Activated CD8-positive, alpha-beta memory T cell treated with anti-CD3 and anti-CD28 coated beads for 48 hours (primary cell): ENCODE measurements at places on chromosomes 6 and 20.
A peak's percentile ranks its signal among the peaks of the same experiment; 100 is the strongest.

GRCh38 chr6:20533746-20534294 is 437 bp upstream of the CDKAL1 start:
- DNase-seq = no peak

DNA sequence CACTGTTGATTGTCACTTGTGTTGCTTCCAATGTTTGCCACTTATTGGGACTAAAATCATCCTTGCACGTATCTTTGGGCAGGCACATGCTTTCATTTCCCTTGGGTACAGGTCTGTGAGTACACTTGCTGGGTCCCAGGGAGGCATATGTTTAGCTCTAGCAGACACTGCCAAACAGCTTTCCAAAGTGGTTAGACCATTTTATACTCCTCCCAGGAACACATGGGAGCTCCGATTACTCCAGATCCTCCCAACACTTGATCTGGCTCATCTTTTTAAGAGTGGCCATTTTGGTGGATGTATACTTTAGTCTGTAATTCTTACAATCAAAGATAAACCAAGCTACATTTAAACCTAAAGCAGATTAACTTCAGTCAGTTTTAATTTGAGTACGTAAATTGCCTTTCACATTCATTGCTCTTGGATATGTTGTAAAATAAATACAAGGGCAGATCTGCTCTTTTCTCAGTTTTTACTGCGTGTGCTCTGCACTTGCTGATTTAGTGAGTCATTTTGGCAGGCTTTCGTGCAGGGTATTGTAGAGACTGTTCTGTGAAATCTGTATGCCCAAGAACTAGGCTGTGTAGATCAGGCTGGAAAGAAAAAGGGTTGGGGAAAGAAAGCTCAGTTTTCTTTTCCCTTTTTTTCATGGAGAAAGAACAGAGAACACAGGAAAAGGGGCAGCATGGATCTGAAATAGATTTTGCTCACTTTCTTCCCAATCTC is 19.5 kb downstream of the SLC22A1 start:
- no peak for DNase-seq

GRCh38 chr20:59231124-59231804 is 67.6 kb downstream of the ZNF831 start:
- DNase-seq = no peak

DNA sequence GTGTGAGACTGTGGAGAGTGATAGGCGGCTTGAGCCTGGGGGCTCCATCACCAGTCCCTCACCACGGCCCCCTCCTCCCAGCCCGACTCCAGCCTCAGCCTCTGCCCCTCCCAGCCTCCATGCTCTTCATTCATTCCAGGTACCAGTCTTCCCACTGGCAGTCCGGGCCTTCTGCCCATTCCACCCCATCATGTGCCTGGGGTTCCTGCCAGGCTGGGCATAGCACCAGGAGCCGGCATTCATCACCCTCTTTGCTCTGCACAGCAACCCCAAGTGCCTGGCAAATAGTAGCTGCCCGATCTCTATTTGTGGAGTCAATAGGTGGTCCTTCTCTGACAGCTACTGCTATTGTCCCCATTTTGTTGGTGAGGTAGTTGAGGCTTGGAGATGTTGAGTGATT is 39.6 kb upstream of the GTSF1L start:
- DNase-seq = no peak

- DNase-seq = peak; percentile 65
These were observed at the start of gene ZSCAN26 for GRCh38 chr6:28266962-28267694. Gene ZSCAN26 (plus strand): TSS chr6:28267143. CDS start chr6:28271920, 4,777 bp downstream.

GRCh38 chr6:124479991-124480430 is 482.2 kb upstream of the RNF217 start:
- DNase-seq = no peak

- DNase-seq = no peak
These were observed 296.5 kb downstream of the SLC35F1 start for GRCh38 chr6:118203545-118203944.

GRCh38 chr6:83867527-83868161 is 8.2 kb downstream of the CYB5R4 start:
- DNase-seq = no peak

DNA sequence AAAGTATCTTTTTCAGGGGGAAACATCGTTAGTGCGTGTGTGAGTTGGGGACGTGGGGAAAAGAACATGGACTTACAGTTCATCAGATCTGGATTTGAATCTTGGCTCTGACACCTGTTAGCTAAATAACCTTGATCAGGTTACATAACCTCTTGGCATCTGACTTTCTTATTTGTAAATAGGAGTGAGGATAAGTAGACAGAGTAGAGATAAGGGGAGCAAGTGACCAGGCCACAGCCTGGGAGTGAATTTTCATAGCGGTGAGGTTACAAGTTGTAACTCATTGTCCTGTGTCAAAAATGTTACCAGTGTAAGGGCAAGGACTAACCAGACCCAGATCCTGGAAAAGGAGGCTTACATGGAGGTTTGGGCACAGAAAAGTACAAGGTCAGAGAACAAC is 733.5 kb upstream of the MMS22L start:
- DNase-seq = no peak

DNA sequence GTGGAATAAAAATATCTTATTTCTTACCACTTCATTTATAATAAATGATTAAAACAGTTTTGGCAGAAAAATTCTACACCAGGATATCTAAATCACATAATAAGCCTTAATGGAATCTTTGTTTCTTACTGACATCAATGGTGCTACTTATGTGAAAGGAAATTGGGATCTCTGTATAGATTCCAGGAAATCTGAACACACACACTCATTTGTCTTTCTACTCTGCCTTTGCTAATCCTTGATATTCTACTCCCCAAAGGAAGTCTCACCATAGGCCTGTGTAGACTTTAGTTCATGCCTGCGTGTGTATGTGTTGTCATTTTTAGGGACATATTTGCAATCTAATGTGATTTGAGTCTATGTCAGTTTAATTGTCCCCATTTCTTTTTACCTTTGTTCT is 7.9 kb downstream of the ADGRB3 start:
- DNase-seq = no peak

DNA sequence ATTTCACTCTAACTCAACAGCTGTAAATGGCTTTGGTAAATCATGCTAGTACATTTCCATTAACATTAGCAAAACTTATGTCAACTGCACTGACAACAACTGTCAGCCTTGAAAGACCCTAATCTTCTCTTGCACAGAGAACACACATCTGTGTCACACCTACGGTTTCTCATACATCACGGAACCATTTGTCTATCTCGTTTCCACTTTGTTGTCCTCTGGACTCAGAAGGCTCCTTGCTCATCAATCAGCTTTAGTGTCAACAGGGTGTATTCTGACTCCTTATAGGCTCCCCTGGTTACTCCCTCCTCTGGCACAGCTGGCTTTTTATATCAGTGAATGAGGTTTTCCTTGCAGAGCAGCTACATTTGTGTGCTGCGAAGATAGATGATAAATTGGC is 49.3 kb downstream of the CD83 start:
- no peak for DNase-seq

GRCh38 chr6:5334341-5334740 is 73.0 kb downstream of the FARS2 start:
- DNase-seq = no peak

DNA sequence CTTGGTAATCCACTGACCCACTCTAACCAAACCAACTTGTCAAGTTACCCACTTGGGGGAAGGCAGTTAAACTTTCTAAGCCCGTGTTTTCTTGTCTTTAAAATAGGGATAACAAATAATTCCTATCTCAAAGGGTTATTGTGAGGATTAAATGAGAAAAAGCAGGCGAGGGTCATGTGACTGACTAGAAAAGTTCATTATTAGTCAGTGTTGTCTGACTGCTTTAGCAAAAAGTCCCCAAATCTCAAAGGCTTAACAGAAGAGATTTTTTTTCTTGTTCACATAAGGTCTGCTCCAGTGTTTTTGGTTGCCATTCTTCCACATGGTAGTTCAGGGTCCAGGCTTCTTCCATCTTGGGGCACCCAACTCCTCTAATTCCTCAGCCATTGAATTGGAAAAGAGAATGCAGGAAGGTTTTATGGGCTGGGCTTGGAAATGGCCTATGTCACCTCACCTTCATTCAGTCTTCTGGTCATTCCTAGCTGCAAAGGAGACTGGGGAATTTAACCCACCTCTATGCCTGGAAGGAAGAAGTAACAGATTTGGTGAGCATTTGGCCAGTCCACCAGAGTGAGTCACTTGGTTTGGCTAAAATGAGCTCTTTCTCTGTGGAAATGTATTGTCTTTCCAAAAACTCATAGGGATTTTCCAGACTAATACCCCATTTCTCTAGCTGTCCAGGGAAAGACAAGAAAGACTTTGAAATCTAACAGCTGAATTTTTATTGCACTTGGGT is 77.0 kb downstream of the CAP2 start:
- DNase-seq = no peak

GRCh38 chr6:49072146-49072545 is 390.9 kb downstream of the MMUT start:
- no peak for DNase-seq

DNA sequence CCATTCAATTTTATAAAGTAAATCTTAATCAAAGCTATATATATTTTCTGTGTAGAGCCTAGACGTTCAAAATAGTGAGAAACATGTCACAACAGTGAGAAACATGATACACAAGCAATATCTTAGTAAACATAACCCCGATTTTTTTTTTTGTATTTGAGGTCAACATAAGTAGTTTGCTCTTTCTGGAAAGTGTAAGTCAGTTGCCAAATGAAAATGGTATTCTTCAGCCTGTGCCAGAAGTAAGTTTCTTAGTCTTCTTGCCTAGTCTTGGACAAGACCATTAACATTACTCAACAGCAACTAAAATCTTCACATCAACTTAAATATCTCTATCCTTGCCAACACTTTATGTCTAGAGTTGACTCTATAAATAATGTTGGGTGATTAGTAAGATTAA is 59.7 kb downstream of the METTL24 start:
- DNase-seq = no peak

GRCh38 chr6:167056370-167056769 is 57.2 kb downstream of the CEP43 start:
- no peak for DNase-seq

DNA sequence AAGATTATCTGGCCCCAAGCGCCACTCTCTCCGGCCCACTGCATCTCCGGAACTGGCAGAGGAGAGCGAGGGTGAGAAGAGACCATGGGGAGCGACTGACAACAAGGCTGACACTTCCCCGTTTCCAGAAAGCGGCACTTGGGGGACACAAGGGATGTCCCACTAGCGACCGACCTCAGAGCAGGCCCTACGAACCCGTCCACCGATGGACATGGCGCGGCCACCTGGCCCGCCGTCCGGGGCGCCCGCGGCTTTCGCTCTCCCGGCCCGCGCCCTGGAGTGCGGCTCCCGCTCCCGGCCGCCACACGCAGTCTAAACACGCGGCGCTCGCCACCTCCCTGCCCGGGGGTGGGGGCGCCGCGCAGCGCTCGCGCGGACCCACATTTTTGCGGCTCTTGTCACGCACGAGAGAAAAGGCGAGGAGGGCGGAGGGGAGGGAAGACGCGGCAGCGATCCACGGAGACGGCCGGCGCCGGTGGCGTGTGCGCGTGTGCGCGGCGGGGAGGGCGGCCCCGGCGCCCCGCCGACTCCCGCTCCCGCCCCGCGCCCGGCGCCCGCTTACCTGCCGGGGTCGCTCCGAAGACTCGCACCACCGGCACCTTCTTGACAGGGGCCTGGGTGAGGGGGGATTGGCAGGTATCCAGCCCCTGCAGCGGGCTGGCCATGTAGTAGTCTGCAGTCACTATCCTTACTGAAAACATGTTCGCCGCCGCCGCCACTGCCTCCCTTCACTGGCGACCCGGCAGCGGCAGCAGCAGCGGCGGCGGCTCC is 645 bp downstream of the REV3L start:
- peak; percentile 29 for DNase-seq

DNA sequence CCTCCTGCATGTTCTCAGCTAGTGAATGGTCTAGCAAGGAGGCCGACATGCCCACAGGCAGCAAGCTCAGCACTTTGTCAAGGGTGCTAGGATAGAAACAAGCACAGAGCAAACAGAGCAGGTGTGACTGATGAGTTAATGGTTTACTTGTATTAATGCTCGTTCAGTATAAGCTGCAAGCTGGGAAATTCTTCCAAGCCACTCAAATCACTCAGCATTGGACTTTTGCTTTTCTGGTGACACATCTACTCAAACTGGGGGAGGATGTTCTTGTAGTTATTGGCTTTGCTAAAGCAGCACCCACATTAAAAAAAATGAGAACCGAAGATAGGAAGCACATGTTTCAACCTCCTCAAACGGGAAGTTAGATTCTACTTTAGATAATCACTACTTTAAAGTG is 43.1 kb upstream of the NEDD9 start:
- DNase-seq = no peak

DNA sequence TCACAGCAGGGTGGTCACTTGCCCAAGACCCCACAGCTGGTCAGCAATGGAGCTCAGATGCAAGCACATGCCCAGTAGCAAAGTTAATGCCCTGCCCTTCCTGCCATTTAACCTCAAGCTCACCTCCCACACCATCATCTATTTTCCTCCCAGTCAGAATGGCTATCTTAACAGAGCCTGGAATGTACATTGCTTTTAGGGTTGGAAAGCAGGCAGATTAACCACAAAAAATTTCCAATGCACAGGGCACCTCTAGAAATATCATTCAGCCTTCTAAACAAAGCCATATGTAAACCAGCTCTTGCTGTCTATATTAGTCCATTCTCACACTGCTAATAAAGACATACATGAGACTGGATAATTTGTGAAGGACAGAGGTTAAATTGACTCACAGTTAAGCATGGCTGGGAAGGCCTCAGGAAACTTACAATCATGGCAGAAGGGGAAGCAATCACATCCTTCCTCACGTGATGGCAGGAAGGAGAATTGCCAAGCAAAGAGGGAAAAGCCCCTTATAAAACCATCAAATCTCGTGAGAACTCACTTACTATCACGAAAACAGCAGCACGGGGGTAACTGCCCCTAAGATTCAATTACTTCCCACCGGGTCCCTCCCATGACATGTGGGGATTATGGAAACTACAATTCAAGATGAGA is 106.9 kb downstream of the FYN start:
- no peak for DNase-seq

DNA sequence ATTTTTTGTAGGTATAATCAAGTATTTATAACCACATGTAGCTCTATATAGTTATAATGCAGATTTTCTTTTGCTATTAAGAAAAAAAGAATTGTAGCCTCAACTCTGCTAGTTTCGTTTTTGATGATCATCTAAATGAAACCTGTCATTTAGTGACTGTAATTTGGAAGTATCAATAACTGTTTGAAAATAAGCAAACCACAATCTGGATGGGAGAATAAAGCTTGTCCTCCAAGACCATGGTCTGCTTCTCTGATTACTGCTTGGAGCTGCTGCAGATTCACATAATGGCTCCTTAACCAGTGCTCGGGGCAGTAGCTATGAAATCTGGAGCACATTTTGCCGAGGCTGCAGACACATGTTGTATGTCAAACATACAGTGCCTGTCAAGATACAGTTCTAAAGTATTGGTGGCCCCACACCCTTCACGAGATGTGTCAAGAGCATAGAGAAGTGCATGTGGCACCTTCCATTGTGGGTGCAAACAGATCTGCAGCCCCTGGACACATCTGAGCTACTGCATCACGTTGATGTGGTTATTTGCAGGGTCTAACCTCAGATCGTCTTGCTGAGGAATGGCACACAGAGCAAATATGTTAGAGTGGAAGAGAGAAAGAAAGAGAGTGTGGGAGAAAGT is 255.7 kb upstream of the SUPT3H start:
- no peak for DNase-seq

DNA sequence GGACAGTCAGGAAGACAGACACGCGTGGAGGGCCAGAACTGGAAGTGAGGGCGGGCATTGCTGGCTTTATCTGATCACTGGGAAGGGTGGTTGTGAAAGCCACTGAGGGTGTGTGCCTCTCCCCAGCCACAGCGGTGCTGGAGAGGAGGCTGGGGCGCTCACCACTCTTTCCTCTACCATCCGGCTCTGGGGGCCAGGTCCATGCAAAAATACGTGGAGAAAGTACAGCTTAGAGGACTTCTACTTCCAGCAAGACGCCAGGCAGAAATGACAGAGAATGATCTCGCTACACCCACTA is 148.8 kb upstream of the RPS6KA2 start:
- DNase-seq = no peak
